ENCODE measurements at places on chromosomes 5 and 9. TPM values are rescaled to one million over a fixed set of nuclear protein-coding genes. Genes with fewer than 3 reads are reported as not detected.

DNA sequence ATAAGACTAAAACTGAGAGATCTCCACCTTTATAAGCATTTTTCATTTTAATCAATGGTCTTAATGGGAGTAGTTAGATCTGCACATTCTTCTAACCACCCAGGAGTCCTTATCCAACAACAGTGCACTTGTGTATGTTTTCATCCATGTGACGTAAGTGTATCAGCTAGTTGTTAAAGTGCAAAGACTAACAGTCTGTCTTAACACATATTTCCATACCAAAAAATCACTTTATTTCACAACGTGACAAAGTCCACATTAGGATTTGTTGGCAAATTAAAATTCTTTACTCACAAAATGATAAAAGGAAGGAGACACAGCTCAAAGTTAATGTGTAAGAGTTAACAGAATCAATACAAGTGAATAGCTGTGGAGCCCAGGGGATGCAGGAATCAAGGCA, 1.9 kb upstream of the SMC2 start:
- DNase-seq, result no peak

DNA sequence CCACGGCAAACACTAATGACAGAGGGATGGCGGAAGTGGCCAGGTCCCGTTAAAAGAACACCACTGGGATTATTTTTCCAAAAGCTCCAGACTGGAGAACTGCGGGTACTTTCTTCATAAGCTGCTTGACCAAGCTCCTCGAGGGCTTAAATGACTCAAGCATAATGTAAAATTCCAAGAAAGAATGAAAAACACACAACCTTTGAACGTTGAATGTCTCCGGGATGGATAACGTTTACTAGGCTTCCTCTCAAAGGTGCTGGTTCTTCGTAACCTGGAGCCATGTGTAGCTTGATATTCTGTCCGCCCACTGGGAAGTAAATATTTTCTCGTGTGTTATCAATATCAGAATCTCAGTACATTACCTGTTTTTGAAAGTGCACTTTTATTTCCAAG, 67.6 kb downstream of the EPB41L4B start:
- DNase-seq, result no peak

DNA sequence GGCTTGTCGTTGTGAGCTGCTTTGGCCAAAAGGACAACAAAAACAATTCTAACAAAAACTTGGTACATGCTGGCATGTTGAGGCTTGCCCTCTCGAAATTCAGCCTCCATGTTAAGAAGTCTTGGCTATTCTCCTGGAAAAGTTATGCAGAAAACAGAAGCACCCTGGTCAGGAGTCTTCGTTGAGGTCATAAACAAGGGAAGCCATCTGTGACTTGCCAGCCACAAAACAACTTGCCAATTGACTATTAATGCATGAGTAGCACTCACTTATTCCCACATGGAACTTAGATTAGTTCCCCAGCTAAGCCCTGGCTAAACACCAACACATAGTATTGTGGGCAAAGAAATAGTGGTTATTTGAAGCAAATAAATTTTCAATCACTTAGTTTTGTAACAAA, 521.0 kb upstream of the CHD1 start:
- DNase-seq, result no peak

GRCh38 chr5:113128082-113128481, 151.5 kb downstream of the DCP2 start:
- no peak for DNase-seq

The IRX2 gene
- 3.1 TPM for total RNA-seq

DNA sequence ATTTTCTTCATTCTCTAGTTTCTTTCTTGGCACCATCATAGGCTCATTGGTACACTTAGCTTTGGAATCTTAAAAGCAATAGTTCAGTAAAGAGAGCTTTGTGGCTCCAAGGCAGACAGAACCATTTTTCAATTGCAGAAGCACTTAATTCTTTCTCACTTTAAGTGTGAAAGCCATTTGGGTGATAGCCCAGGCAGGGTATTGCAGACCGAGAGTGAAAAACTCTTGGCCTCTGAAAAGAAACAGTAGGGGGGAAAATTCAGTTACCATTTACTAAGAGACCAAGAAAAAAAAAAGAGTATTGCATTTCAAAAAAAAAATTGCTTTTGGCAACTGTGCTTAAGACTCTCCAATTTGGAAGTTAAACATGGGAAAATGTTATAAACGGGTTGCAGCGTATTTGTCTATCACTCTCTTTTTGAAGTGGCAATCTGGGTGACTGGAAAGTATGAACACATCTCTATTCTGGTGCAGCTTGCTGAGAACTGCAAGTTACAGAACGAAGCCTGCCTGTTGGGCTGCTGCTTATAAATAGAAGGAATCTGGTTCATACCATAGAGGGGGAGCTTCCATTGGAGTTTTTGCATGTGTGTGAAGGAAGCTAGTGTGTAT, 170.5 kb downstream of the TLE4 start:
- DNase-seq, result no peak

The WDR38 gene
- not detected for total RNA-seq

The IFNA13 gene
- total RNA-seq, result not detected

DNA sequence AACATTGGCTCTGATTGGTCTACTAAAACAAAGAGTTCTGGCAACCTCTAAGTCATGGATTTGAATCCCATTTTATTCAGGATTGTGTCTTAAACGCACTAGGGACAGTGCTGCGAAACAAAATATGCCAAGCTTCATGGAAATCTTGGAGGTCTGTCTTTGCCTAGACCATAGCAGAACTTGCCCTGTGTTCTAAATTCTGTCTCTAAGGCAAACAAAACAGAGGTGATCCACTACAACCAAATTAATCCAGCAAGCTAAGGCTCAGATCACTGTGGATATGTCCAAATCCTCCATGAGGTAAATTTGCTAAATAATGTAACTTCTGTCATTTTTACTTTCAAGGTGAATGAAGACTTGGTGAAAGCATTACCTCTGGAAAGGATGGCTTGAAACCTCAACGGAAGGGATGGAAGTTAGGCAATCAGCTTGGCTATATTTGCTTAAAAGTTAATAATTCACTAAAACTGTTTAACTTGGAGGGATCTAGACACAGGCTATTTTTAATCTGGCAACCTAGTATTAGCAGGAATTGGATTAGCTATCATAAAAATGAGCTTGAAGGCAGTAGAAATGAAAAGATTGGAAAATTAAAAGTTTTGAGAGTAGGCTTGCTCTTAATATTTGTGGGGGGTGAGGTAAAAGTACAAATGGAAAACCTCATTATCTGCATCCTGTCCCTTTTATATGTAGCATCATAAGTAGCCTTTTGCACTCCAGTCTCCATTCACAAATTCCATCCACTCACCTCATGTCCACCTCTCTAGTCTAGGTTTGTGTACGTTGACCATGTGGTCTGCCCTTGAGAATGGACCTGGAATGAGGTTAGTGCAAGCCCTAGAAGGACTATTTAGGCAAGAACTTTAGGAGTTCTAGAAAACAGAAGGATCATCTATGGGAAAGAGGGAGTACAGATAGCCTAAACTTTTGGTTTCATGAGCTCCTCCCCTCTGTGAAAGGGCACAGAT, 176.2 kb downstream of the SMC2 start:
- DNase-seq, result no peak

GRCh38 chr9:73441890-73442818, 290.5 kb downstream of the ANXA1 start:
- DNase-seq, result no peak

The GLT6D1 gene
- total RNA-seq, result not detected

DNA sequence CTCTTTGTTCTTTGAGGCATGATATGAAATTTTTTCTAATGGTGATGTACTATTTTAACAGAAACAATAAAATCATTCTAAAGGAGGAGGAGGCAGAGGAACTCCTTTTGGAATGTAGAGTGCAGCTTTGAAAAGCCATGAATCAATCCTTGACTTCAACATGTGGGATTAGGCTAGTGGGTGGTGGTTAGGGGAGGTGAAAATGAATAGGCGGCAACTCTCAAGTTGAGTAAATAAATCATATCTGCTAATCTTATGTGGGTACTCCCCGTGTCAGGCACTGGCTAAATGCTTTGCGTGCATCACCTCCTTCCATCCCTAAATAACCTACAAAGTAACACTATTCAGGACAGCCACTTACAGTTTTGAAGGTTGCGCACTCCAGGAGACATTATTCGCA, 35.1 kb downstream of the FAM81B start:
- DNase-seq, result no peak

The LHX2 gene
- not detected for total RNA-seq

- DNase-seq, result no peak
Measured at GRCh38 chr5:14501353-14502293, 80.0 kb upstream of the OTULINL start.
